ENCODE measurements at places on chromosomes 7 and 10.

DNA sequence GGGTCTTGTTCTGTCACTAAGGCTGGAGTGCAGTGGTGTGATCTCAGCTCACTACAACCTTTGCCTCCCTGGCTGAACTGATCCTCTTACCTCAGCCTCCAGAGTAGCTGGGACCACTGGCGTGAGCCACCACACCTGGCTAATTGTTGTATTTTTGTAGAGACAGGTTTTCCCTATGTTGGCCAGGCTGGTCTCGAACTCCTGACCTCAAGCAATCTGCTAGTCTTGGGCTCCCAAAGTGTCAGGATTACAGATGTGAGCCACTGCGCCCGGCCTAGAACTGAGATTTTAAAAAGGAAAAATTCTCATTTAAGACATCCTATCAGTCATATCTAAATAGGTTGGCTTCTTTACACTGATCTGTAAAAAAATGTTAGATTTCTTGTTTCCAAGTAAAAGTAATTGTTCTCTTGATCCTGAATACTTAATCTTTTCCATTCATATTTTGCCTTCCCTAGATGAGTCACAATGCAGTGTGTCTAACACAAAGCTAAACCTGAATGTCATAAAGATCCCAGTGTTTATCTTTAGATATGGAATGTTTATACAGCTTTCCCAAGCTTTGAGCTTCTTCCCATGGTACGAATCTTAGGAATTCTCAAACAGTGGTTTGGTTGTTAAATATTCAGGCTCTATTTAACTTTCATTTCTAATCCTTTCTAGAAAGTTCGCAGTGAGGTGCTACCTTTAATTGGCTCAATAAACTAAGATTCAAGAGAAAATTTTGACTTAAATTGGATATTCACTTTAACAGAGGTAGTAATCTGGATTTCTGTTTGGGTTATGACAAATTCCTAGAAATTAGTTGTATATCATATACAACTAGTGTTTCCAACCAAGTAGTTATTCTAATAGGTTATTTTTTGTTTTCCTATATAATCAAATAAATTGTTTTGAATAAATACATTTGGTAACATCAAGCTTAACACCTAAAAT, 12.1 kb upstream of the LAMB1 start:
- DNase-seq, result no peak

GRCh38 chr10:33114451-33114952, 156.5 kb upstream of the ITGB1 start:
- peak; percentile 60 for DNase-seq

GRCh38 chr10:31000867-31001266, 30.8 kb downstream of the ZNF438 start:
- DNase-seq, result no peak

- no peak for DNase-seq
Measured at GRCh38 chr7:154912871-154913637, 89.9 kb downstream of the PAXIP1 start.

DNA sequence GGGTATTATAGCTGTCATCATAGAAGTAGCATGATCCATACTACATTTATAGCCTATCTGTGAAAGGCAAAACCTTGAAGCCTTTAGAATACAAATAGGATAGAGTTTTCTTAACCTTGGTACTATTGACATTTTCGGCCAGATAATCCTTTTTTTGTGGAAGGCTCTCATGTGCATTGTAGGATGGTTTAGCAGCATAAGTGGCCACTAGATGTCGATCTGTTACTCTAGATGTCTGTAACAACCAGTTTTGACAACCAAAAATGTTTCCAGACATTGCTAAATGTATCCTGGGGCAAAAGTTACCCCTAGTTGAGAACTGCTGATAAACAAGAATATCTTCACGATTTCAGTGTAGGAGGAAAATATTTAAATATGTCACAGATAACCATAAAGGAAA, 319.4 kb upstream of the GALNT17 start:
- no peak for DNase-seq
